AG10803 (cell line): ENCODE measurements at places on chromosomes 13 and 19.

GRCh38 chr19:29687897-29688728, 22.9 kb downstream of the PLEKHF1 start:
- DNase-seq: peak; percentile 84

GRCh38 chr19:45739498-45740439, 6.5 kb downstream of the MEIOSIN start:
- DNase-seq: no peak

- no peak for DNase-seq
Observed at GRCh38 chr19:14467816-14468215, 7.3 kb downstream of the PTGER1 start.

DNA sequence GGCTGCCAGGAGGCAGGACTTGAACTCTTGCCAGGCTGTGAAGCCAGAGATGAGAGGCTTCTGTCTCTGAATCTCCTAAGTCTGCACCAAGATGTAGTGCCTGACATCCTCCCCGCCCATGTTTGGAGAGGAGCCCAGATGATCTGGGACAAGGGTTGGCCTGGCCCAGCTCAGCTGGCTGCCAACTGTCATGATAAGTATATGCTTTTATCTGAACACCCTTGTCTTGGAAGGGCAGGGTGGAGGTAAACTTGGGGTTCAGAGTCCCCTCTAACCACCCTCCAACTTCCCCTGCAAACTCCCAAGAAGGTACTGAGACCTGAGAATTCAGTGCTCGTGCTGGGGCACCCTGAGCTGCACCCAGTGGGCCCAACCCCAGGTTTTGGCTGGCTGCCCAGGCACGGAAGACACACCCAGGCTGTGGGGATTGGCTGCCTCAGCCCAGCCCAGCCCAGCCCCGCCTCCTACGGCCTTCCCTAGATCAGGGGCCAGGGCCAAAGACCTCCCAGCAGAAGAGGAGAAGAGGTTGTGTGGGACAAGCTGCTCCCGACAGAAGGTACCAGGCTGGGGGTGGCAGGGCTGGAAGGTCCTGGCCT, at the start of gene CYP4F12:
Gene CYP4F12 (plus strand): TSS at position 508 of the 596 bp plus-strand sequence. CDS start 443 bp downstream, outside the sequence.
- peak; percentile 17 for DNase-seq

DNA sequence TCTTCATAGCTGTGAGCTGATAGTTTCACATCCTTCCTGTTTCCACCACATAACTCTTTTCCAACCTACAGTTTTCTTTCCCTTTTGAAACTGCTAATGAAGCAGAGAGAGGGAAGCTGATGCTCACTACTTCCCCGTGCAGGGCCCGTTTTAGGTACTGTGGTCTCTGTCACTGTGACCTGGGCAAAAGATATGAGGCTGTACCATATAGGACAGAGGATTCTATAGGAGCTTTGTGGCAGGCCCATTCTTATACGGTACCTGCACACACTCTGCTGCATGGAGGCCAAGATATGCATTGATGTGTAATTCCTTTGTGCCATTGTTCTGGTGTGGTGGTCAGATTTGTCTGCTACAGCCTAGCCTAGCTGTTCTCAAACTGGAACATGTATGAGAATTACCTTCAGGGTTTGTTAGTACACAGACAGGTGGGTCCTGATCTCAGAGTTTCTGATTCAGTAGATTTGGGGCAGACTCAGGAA, 577.3 kb downstream of the LMO7 start:
- DNase-seq: no peak

DNA sequence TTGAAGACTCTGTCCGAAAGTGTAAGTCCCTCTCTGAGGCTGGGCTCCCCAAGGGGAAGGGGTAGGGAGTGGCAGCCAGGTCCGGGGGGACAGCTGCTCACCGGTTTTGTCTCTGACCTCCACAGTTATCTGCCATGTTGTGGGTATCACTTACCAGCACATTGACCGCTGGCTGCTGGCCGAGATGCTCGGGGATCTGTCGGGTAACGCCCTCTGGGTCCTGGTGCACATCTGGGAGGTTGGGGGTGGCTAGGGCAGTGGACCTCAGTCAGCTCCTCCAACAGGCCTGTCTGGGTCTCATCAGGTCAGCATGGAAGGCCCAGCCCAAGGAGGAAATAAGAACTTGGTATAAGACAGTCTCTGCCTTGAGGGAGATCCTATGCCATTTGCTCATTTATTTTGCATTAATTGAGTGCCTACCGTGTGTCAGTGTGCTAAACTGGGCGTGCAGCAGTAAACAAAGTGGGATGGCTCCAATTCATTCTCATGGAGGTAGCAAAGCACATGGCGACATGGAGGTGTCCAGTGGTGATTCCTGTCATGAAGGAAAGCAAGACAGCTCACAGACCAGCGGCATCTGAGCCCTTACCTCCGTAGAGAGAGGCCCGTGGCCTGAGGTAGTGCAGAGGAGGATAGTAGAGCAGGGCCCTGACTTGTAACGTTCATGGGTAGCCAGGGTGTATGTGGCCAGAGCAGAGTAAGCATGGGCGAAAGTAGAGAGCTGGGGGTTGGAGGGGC, 13.7 kb downstream of the EIF3K start:
- DNase-seq: no peak

DNA sequence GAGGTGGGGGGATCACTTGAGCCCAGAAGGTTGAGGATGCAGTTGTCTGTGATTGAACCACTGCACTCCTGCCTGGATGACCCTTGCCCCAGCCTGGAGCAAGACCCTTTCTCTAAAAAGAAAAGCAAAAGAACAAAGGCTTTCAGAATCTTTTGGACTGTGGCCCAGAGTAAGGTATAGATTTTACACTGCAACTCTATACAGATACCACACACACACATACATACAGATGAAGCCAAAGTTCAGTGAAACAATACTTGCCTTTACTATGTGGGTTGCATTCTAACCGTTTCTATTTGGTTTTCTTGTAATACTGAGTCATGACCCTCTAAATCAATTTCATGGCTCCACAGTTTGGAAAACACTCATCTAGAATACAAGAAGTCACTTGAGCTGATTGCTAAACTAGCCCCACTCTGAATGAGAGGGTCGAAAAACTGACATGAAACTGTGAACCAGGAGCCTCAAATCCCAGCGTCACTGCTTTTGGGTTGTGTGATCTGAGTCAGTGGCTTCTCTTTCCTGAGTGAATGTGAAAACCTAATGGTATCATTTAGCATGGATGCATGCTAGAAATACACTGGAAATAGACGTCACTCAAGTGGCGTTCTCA, 756.1 kb downstream of the UQCRFS1 start:
- DNase-seq: no peak

- no peak for DNase-seq
Observed at GRCh38 chr13:106752584-106753170, 184.7 kb upstream of the ARGLU1 start.

DNA sequence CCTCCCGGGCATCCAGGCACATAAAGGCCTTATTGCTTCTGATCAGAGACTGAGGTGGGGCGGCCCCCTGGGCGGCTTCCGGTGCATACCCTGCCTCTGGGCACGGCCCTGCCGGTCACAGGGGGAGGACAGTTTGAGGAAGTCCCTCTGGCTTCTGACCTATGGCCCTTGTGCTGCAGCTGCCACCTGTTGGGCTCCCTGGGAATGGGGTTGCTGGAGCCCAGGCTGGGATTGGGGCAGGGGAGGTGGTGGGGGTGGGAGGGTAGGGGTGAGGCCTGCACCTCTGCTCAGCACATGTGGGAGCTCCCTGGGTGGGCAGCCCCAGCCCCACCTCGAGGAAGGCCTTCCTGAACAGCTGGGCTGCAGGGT, 10.7 kb downstream of the ANO8 start:
- DNase-seq: no peak

- no peak for DNase-seq
Observed at GRCh38 chr13:47650209-47650608, 350.9 kb downstream of the SUCLA2 start.

- no peak for DNase-seq
Observed at GRCh38 chr19:1357531-1358109, 26.1 kb upstream of the NDUFS7 start.

- peak; percentile 57 for DNase-seq
Observed at GRCh38 chr19:3407556-3408516, 41.5 kb downstream of the NFIC start.

DNA sequence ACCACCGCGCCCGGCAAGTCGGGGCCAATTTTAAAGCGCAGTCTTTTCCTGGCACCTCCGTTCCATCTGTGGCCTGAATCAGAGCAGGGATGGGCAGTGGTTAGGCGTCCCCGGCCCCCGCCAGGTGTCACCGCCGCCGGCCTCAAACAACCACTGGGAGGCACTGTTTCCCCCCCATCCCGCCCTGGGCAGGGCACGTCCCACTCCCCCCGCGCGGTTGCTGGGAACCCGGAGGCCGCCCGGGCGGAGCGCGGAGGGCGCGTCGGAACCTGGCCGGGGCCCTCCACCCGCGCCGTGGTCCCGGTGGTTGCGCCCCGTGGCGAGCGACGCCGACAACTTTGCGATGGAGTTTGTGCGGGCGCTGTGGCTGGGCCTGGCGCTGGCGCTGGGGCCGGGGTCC, at the start of gene GRIN3B:
Gene GRIN3B (plus strand): TSS at position 325 of the 400 bp plus-strand sequence. CDS start 19 bp downstream, at position 344.
- DNase-seq: peak; percentile 44

DNA sequence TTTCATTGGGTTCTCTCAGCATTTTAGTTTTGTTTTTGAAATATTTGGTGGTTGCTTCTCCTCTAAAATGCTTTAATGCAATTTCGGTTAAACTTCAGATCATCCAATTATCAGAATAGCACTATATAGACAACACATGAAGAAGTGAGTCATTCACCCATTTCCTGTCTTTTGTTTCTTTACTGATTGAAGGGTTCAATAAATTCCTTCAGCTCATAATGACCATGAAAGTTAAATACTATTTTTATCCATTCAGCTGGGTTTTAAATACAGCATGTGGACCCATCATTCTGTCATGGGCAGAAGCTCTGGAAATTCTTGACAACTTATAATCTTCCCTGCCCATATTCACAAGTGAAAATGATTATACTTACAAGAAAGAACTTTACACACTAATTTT, 187.2 kb downstream of the ITGBL1 start:
- no peak for DNase-seq

- DNase-seq: no peak
Observed at GRCh38 chr13:40445557-40445990, 220.9 kb downstream of the FOXO1 start.

GRCh38 chr13:69595181-69595580, 512.4 kb upstream of the ATXN8OS start:
- DNase-seq: no peak

GRCh38 chr19:5691822-5692722, 2.0 kb downstream of the RPL36 start:
- DNase-seq: no peak

DNA sequence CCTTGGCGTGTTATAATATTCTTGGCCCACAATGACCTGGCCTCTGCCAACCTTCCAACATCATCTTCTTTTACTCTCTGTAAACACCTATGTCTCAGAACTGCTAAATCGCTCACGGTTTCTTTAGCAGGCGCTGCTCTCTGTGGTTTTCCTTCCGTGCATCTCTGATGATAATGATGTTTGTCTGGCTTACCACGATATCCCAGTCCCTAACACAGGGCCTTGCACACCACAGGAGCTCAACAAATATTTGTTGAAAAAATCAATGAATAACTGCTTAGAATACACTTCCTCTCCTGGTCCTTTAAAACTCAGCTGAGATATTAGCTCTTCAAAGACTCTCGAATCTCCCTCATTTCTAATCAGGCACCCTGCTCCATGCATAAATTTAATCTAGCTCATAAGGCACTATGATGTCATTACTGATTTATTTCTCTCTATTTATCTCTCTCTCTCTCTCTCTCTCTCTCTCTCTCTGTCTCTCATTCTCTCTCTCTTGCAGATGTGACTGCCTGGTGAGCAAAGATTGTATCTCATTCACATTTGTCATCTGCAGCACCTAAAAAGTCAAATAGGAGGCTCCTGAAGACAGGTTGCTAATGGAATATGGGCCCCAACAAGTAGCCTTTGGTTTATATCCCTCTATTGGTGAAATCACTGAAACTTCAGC, 206.4 kb downstream of the NHLRC3 start:
- no peak for DNase-seq

GRCh38 chr13:28636677-28637317, 22.1 kb upstream of the POMP start:
- peak; percentile 74 for DNase-seq

GRCh38 chr19:53034948-53035675, 9.4 kb upstream of the ERVV-2 start:
- no peak for DNase-seq

- no peak for DNase-seq
Observed at GRCh38 chr13:66345518-66345810, 884.7 kb downstream of the PCDH9 start.

DNA sequence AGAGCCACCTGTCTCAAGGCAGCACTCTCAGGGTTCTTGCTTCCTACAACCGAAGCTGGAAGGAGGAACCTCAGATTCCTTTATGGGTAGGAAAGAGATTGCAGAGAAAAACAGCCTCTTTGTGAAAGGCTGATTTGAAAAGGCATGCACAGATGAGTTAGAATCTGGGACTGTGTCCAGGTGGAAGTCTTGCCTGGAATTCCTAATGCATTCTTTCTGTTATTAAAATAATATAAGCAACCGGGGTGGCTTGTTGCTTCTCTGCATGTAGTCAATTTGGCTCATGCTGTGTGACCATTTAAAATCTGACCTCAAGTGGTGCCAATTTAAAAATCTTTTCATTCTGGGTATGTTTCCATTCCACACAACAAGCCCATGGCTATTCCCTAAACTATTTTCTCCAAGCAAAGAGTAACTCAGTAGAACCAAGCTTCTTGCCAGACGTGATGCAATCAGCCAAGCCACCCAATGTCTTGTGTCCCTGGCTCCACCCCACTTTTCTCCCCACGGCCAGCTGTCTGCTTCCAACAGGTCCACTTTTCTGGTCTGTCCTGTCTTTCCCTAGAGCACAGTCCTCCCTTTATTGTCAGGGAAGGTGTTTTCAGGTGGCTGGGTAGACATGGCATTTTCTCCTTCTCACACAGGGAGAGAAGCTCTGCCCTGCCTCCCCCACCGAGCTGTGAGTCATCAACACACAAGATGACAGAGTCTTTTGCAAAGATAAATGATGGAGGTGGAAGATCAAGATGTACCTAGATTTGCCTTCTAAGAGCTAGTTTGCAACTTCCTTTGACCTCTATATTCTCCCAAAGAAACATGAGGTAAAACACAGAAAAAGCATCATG, 394.3 kb downstream of the FOXO1 start:
- peak; percentile 92 for DNase-seq

GRCh38 chr19:37699057-37699456, 20.5 kb downstream of the ZNF607 start:
- DNase-seq: no peak

DNA sequence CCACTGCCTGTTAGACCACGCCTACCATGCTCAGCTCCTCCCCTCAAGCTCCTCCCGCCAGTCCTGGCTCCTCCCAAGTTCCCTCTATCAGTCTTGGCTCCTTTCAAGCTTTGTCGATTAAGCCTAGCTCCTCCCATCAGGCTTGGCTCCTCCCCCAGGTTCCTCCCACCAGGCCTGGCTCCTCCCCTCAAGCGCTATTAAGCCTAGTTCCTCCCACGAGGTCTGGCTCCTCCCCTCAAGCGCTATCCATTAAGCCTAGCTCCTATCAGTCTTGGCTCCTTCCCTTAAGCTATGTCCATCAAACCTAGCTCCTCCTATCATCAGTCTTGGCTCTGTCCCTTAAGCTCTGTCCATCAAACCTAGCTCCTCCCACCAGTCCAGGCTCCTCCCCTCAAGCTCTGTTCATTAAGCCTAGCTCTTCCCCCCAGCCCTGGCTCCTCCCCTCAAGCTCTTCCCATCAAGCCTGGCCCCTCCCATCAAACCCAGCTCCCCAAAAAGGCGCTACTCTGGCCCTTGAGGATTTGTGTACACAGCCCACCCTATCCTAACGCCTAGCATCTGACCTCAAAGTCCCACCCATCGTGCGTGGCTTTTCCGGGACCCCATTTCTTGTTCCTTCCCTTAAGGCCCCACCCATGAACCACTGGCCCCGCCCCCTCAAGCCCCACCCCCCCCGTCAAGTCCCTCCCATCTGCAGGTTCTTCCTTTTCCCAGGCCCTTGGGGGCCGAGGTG, 10.0 kb downstream of the CAMSAP3 start:
- DNase-seq: no peak

- DNase-seq: no peak
Observed at GRCh38 chr19:14575428-14575980, 3.6 kb upstream of the NDUFB7 start.
